ENCODE measurements at places on chromosomes 16 and 17.

DNA sequence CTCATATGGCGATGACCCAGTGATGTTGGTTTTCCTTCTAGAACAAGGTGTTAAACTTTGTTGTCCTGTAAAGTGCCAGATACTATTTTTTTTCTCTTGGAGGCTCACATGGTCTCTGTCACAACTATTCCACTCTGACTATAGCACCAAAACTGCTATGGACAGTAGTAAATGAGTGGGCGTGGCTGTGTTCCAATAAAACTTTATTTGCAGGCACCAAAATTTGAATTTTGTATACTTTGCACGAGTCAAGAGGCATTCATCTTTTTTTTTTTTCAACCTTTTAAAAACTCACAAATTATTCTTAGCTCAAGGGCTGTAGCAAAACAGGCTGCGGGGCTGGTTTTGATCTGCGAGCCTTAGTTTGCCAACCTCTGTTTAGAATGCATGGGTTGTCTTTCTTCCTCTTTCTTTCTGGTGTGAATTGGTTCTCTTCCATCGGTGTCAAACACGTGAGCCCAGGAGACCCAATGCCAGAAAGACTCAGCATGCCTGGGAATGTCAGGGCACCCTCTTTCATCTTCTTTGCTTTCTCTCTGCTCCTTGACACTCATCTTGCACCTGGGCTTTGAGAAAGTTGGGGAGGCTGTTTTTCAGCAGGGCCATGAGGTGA is 2.1 kb downstream of the SYT17 start:
- DNase-seq = no peak

DNA sequence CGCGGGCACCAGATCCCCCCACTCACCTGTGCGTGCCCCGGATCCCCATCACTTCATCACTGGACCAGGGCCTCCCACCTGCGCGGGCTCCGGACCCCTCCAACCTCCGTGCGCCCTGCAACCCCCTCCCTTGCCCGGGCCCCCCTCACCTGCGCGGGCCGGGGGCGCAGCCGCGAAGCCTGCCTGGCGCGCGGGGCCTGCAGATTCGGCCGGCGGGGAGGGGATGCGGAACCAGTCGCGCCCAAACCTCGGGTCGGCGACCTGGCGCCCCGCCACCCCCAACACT is 202 bp downstream of the CEP131 start:
- DNase-seq = no peak

GRCh38 chr17:27473748-27474609 is 17.7 kb downstream of the KSR1 start:
- DNase-seq = no peak

GRCh38 chr16:66513111-66513723 is 36.7 kb downstream of the TK2 start:
- no peak for DNase-seq

GRCh38 chr17:77681861-77682260 is 276.6 kb upstream of the TNRC6C start:
- no peak for DNase-seq

DNA sequence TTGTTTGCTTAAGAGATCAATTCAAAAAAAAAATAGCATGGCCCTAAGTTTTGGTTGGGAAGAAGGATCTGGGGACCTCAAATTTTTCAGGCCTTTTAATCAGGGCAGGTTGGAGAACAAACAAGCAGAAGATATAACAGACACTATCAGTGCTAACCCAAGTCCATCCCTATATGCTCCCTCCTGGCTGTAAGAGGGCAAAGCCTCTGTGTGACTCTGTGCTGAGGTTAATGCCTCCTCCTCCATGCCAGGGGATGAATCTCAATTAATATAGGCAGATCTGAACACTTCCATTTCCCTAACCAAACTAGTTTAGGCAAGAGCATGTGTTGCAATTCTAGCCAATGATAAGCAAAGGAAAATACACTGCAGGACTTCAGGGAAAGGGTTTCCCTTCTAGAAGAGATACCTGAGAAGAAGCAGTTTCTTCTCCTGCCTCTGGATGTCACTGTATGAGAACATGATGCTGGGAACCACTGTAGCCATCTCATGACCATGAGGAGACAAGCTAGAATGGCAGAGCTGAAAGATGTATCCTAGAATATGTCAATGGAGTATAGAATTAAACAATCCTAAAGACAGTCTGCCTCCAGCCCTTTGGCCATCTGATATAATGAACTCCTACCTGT is 76.0 kb downstream of the CHD9NB start:
- DNase-seq = peak; percentile 5

GRCh38 chr16:63497408-63497807 is 1461.2 kb upstream of the CDH8 start:
- DNase-seq = no peak
